ENCODE measurements at places on chromosomes 7 and 10. TPM values are rescaled to one million over a fixed set of nuclear protein-coding genes. Genes with fewer than 3 reads are reported as not detected.
A peak's percentile ranks its signal among the peaks of the same experiment; 100 is the strongest.

GRCh38 chr7:37415629-37416028, 33.0 kb downstream of the ELMO1 start:
- DNase-seq: no peak

- no peak for DNase-seq
These were observed 10.2 kb downstream of the CYTH3 start for GRCh38 chr7:6262221-6262620.

DNA sequence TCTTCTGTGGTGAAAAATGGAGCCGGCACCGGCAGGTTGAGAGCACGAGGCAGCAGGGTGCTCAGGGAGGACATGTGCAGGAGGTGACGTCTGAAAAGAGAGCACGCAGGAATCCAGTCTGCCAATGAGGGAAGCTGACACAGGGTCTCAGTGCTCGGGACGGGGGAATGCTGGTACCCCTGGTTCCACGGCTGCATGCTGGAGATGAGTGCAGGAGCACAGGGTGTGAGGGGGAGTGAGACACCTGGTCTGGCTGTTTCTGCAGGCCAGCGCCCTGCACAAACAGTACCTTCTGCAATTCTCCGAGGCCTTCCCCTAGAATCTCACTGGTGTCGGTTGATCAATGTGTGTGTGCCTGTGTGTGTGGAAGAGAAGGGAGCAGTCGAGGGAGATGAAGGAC, 72.7 kb downstream of the VOPP1 start:
- no peak for DNase-seq

GRCh38 chr7:135706038-135706742, 21.8 kb downstream of the SLC13A4 start:
- no peak for DNase-seq

DNA sequence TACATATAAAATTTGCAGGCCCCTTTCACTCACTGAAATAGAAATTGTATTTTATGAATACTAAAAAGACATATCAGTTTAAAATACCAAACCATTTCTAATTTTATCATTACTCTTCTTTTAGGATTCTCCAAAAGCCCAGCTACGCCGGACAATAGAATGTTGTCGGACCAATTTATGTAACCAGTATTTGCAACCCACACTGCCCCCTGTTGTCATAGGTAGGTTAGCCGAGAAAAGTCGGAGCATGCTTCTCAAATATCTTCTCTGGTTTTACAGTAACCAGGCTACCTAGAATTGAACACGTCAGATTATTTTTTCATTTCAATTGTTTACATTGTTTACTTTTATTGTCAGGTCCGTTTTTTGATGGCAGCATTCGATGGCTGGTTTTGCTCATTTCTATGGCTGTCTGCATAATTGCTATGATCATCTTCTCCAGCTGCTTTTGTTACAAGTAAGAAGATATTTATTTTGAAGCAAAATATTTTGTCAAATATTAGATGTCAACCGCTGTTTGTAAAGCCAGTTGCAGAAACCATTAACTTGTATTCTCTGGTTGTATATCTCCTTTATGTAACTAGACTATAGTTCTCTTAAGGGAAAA, 57.6 kb downstream of the MMRN2 start:
- DNase-seq: peak; percentile 55

DNA sequence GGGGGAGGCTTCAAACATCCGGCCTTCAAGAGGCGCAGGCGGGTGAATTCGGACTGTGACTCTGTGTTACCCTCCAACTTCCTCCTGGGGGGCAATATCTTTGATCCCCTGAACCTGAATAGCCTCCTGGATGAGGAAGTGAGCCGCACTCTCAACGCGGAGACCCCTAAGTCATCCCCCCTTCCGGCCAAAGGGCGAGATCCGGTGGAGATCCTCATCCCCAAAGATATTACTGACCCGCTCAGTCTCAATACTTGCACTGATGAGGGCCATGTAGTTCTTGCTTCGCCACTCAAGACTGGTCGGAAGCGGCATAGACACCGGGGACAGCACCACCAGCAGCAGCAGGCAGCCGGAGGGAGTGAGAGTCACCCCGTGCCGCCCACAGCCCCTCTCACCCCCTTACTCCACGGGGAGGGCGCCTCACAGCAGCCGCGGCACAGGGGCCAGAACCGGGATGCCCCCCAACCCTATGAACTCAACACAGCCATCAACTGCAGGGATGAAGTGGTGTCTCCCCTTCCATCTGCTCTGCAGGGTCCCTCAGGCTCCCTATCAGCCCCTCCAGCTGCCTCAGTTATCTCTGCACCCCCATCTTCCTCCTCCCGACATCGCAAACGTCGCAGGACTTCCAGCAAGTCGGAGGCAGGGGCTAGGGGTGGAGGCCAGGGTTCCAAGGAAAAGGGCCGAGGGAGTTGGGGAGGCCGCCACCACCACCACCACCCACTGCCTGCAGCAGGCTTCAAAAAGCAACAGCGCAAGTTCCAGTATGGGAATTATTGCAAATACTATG, 1.1 kb downstream of the MEPCE start:
- no peak for DNase-seq

GRCh38 chr10:116141855-116142254, 131.2 kb downstream of the GFRA1 start:
- no peak for DNase-seq

DNA sequence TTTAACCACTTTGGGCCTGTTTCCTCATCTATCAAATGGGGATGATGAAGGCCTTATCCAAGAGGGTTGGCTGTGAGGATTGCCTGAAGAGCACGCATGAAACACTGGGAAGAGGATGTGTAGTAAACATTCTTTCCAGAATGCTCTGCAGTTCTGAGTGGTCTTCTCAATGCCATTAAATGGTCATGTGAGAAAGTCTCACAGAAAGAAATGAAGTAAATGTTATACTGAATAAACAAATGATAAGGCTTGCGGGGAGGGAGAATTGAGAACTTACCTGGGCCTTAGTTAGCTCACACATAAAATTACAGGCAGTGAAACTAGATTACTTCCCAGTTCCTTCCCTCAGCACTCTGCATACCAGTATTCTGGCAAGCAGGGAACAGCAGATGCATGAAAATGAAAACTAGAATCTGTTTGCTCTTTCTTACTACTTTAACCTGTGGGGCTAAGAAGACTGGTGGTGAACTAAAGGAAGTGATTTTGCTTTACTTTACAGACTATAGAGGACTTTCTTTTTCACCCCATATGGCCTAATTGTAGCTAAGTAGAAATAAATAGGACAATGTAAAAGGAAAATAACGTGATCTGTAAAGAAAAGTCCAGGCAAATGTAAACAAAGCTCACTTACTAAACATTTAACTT, 135.3 kb upstream of the CCDC6 start:
- no peak for DNase-seq

DNA sequence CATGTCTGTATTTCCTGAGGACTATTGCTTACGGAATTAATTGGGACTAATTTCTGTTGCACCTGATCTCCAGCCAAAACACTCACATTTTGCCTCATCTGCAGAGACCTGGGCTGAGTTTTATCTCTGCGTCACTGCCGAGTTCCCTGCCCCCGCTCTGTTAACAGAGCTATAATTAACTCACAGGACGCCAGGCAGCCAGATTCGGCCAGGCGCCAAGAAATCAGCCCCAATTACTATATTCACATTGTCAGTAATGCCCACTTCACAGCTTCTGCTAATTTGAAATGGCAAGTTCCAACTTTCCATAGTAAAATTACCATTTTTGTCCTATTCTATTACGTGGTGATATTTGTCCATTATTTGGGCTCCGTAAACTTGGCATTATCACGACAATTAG, 130.5 kb downstream of the CUX1 start:
- peak; percentile 51 for DNase-seq

GRCh38 chr7:81484261-81484660, 285.6 kb downstream of the HGF start:
- no peak for DNase-seq

DNA sequence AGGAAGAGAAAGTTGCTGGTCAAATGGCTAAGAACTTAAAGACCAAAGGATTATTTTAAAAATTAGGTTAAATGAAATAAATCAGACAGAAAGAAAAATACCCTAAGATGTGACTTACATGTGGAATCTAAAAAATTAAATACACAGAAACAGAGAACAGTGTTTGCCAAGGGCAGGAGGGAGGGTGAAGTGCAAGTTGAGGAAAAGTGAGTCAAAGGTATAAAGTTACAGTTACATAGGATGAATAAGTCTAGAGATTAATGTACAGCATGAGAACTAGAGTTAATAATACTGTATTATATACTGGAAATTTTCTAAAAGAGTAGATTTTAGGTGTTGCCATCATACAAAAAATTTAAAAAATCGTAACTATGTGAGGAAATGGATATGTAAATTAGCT, 146.3 kb downstream of the MDFIC start:
- DNase-seq: no peak

Gene SNX10
- 8.4 TPM for polyA plus RNA-seq

Gene MACROH2A2
- polyA plus RNA-seq: 70.5 TPM

Gene ATOH7
- polyA plus RNA-seq: 0.13 TPM
